H9 (cell line): ENCODE measurements at places on chromosomes 2 and 18. TPM values are rescaled to one million over a fixed set of nuclear protein-coding genes. Genes with fewer than 3 reads are reported as not detected.

Gene ASB18
- total RNA-seq, result not detected in 2 replicates

DNA sequence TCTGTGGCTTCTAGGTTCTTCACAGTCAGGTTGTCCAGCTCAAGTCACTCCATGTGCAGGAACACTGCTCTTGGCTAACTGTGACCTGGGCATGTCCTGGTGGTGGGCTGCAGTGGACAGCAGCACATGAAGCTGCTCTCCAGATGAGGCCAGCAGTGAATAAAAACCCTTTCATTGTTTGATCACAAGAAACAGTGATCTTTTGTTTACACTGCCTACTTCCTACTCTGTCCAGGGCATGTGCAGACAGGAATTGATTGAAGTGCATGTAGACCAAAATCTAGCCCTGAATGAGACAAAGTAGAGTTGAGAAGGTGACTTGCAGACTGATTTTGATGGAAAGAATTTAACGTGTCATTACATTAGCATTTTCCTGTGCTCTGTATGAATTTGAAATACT is 34.9 kb downstream of the BCL2L11 start:
- DNase-seq, result no peak

- no peak for DNase-seq
Measured at GRCh38 chr2:85505551-85506238, 33.3 kb upstream of the MAT2A start.

Gene MEP1B
- not detected in 2 replicates for total RNA-seq

GRCh38 chr2:54483426-54483825 is 27.3 kb downstream of the SPTBN1 start:
- no peak for DNase-seq

DNA sequence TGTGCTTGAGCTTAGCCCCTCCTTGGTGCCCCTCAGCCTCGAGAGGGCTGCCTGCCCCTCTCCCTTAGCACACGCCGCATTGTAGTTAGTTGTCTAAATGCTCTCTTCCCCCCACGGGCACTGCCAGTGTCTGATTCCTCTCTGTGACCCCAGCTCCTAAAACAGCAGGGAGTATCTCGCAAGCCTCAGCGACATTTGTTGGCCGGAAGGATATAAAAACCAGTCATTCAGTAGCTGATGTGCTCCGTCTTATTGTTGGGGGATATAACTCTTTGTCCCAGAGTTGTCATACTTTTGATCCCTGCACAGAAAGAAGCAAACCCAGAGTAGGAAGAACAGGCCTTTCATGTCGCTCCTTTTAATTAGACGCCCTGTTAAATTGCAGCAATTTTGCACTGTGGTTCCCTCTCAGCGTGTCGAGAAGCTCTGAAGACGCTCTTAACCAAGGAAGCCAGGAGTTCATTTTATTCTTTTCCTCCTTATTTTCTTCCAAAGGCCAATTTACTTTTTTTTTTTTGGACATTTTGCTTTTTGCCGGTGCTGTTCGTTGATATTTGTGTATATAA is 201.8 kb downstream of the KLHL29 start:
- DNase-seq, result no peak

- no peak for DNase-seq
Measured at GRCh38 chr2:96320326-96320725, 4.8 kb upstream of the ITPRIPL1 start.
